OCI-M1 (cell line): ENCODE measurements at places on chromosomes 4 and X.
A peak's percentile ranks its signal among the peaks of the same experiment; 100 is the strongest.

GRCh38 chr4:113292371-113293042 is 243.1 kb downstream of the ANK2 start:
- no peak for DNase-seq

- no peak for DNase-seq
Measured at GRCh38 chrX:119407681-119408080, 8.5 kb downstream of the SLC25A43 start.

- no peak for DNase-seq
Measured at GRCh38 chr4:133150486-133151340, 1.6 kb downstream of the PCDH10 start.

- no peak for DNase-seq
Measured at GRCh38 chrX:20382082-20382481, 115.4 kb upstream of the RPS6KA3 start.

DNA sequence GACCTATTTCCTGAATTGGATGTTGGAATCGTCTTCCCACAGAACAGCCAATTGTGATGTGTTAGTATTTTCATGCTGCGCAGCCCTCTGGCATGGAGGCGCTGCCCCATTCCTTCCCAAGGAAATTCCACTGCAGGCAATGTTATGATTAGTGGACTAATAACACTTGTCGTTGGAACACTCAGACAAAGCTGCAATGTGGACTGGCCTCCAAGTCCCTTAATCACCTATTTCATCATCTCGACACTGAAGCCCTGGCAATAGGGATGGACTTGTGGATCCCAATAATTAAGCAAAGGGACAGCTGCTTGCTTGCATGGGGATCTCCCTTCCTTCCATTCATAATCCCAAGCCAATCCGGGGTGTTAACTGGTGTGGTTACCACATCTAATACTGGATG is 78.8 kb upstream of the PLAC1 start:
- DNase-seq, result no peak

GRCh38 chr4:37383579-37384229 is 139.2 kb downstream of the NWD2 start:
- DNase-seq, result peak; percentile 80

DNA sequence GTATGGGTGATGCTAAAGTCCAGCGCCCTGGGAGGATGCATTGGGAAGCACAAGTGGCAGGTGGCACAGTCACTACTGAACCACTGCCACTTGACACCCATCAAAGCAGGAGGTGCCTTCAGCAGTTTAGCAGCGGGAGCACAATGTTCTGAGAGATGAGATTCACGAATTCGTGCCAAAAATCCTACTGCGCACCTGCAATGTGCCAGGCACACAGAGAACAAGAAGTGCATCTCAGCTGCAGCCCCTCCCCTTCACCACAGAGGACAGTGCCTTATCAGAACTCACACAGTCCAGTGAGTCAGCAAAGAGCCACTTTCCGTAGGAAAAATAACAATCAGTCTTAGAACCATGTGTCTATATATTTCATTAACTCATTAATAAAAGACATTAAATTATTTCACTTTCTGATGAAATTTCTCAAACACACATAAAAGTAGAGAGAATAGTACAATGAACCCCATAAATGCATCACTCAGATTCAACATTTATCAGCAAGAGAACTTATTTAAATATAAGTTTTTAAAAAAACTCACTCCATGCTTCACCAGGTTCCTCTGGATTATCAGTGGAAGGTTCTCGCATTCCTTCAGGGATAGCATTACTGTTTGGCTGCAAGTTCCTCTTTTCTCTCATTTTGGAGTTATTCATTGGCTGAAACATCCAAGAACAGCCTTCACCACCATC is 47.0 kb downstream of the BEND2 start:
- peak; percentile 80 for DNase-seq

- DNase-seq, result peak; percentile 58
Measured at GRCh38 chrX:41921492-41922430, 1.6 kb downstream of the CASK start.

DNA sequence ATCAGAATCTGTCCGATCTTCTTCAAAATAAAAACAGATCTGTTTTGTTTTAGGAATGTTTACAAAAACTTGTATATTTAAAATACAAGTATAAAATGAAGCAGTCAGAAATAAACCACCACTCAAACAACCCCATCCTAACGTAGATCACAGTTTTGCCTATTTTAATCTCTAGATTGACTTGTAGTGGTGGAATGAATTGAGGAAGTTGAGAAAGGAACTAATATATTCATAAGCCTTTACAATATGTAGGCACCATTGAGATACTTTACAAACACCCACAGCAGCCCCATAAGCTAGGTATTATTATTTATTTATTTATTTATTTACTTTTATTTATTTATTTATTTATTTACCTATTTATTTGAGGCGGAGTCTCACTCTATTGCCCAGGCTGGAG is 52.3 kb upstream of the KLF3 start:
- peak; percentile 34 for DNase-seq

GRCh38 chr4:76989391-76990061 is 40.0 kb downstream of the SEPTIN11 start:
- no peak for DNase-seq

DNA sequence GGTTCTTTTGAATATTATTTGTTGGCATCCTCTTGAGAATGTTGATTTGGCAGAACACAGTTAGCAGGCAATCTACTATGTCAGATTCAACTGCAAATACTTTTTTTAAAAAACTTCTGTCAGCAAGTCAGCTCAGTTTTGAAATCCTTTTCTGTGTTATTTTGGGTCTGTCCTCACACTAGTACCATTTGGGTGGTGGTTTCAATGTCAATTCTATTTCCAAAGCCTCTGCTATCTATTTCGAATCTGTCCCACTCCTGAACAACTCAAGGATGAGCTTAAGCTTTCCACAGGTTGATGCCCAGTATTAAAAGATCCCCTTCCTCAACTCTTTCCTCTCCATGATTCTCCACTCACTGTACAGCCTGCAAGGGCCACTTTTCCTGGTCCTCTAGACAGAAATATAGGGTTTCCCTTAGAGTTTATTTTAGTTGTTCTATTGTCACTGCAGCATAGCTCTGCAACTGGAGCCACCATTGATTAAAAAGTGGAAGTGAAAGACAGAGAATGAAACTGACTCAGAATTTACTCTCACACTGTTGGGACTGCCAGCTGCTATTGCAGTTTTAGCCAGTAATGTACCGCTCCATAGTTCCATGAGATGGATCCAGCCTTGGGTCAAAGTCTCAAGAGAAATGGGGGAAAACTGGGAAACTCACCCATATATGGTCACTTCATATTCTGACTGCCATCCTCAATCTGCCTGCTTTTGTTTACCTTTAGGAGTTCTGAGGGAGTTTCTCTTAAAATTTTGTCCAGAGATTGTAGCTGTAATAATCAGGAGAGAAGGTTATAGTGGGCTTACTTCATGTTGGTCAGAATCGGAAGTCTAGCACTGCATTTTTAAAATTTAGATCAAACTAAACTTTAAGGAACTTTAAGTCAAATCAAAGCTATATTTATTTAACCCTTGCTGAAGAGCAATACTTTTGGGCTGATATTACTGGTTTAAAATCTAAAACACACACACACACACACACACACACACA is 14.6 kb downstream of the HDX start:
- peak; percentile 35 for DNase-seq

DNA sequence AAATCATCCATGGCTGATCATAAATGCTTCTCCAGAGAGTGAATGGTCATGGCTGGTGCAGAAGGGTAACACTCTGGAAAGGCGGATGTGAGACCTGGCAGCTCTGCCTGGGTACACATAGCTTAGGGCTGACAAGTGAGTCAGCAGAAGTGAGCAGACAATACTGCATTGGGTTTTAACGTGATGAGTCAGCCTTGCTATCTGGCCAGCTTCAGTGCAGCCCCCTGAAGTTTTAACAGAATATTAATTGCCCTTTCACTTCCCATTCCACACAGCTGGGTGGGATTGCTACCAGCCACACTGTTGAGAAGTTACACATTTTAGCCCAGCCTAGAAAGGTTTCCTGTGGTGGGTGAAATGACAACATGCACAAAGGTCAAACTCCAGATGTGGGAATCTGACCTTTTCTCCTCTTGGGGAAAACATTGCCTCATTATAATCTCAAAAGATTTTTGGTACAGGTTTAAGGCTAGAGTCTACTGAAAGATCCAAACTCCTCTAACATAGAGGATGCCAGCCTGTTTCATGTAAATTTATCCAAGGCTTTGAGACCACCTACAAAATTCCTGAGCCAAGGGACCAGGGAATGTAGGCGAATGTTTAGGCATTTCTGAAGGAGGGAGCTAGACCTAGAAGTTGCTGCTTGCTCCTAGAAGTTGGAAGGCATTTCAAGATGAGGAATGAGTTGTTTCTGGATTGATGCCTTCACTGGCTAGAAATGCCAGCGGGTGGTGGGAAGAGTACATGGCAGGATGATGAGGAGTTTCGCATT is 230.3 kb upstream of the PGRMC2 start:
- DNase-seq, result peak; percentile 95

DNA sequence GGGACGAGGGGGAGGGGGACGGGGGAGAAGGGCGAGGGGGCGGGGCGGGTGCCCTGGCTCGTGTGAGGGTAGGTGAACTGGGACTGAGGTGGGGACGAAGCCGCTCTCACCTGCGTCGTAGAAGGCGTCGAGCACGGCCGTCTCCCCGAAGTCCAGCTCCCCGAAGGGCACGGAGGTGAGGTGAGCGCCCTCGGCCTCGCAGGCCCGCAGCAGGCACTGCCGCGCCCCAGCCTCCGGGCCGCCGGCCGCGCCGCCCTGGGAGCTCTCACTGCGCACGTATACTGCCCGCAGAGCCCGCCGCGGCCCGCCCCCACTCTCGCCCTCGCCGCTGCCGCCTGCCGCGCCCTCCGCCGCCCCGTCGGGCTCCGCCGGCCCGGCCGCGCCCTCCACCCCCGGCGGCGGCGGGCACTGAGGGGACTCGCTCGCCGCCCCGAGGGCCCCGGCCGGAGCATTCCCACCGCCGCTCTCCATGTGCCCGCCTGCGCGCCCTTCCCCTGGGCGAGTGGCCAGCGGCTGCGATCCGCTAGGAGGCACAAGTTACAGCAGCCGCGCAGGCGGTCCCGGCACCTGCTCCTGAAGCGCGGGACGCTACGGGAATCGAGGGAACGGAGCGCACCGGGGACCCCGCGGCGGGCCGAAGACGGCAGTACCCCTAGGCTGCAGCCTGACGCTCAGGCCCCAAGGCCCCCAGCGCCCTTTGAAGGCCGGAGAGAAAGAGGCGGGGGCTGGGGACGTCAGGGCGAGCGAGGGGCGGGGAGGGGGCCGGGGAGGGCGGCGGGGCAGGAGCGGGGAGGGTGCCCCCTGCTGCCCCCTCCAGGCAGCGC is at the start of gene MAP3K15:
MAP3K15 (minus strand) TSS at position 718 of the 824 bp plus-strand sequence; CDS start at position 471, 247 bp downstream.
- DNase-seq, result no peak

GRCh38 chr4:129429581-129430320 is 333.8 kb downstream of the C4orf33 start:
- DNase-seq, result no peak

GRCh38 chrX:20374900-20375438 is 108.3 kb upstream of the RPS6KA3 start:
- DNase-seq, result peak; percentile 77

GRCh38 chr4:60500810-60501209 is 699.3 kb upstream of the ADGRL3 start:
- DNase-seq, result no peak

GRCh38 chr4:184838249-184839074 is 12.7 kb upstream of the ACSL1 start:
- no peak for DNase-seq

DNA sequence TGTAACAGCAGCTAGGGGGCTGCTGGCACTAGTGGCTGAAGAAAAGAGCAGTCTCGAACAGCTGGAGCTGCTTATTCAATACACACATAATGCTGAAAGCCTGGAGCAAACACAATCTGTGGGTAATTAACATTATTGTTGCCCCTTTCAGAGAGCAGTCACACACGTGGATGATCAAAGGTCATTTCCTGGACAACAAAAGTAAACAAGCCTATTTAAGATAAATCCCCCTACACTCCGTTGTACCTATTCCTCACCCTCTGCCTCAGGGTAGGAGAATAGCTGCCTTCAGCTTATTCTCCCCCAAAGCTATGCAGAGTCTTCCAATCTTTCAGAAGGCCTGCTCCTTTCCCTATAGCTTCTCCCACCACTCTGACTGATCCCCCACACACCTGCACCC is 803.9 kb downstream of the C4orf33 start:
- no peak for DNase-seq

DNA sequence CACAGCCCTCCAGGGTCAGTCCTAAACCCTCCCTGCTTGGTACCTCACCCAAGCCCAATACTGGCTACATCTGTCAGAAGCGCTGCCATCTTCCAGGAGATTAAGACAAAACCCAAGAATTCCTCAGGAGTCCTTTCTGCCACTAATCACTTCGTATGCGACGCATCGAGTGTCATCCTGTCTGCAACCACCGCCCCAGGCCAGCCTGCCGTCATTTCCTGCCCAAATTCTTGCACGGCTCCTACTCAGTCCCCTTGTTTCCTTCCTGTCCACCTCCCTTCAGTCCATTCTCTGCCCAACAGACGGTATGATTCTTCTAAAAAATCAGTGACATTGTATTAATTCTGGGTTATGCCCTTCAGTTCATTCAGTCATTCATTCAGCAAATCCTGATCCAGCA is 113.6 kb downstream of the NFKB1 start:
- no peak for DNase-seq

GRCh38 chr4:68342134-68342533 is 7.8 kb downstream of the YTHDC1 start:
- no peak for DNase-seq

DNA sequence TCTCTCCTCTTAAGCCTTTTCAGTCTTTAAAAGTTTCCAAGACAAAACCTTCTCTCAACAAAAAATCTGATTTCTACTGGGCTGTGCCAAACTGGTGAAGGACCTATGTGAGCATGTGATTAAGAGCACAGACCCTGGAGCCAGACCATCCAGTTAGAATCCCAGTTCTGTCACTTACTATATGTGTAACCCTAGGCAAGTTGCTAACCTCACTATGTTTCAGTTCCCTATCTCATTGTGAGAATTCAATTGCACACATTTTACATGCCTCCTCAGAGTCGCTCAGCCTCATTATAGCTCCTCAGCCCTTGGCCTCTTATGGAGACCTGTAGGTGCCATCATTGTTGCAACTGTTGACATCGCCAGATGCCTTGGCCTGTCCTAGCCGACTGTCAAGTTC is 54.1 kb upstream of the VEGFD start:
- DNase-seq, result no peak
